Substantia nigra (tissue), 51 donors: ENCODE measurements at places on chromosomes 3 and 15.

GRCh38 chr3:105984837-105985236 is 116.0 kb upstream of the CBLB start:
- DNase-seq = no peak

DNA sequence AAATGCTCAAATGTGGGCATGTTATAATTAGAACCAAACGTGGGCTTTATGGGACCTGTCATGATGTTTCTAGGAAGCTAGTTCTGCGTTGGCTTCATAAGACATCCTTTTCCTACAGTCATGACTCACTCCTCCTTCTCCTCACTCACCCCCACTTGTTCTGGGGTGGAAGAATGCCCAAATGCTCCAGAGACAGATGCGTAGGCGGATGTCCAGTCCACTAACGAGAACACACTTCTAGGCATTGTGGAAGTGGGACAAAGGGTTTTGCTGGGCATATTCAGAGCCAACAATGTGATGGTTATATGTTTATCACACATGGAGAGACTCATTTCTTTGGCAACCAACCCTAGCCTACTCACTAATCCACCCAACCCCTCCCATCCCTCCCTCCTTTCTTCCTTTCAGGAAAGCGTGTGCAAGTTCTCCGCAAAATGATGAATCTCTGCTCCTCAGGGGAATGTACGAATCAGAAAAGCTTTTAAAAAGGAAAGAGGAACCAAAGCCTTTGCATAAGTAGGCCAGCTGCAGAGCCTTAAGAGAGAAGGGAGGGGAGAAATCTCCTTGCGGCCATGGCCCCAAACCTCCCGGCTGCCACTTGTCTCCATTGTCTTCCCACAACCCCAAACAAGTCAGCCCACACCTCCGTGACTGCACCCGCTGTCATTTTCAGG is 123.0 kb upstream of the SPRED1 start:
- peak; percentile 29 for DNase-seq

DNA sequence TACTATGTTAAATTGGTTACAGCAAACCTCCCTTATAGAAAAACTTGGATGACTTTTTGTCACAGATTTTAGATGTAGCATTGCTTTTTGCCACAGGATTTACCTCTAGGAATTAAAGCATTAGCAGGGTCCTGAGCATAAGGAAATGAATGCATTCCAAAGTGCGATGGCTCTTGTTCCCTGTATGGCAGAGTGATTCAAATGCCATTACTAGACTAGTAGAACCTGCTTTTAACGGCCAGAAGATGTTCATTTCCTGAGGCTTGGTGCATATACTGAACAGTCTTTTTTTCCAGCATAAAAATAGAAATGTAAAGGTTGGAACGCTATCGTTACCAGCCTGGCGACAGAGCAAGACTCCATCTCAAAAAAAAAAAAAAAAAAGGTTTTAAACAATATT is 59.4 kb downstream of the WNT5A start:
- DNase-seq = no peak

- no peak for DNase-seq
Observed at GRCh38 chr3:67044295-67044694, 46.2 kb downstream of the KBTBD8 start.

GRCh38 chr15:70526221-70526973 is 237.0 kb downstream of the UACA start:
- no peak for DNase-seq

- DNase-seq = no peak
Observed at GRCh38 chr15:35195649-35196048, 110.6 kb upstream of the NANOGP8 start.

DNA sequence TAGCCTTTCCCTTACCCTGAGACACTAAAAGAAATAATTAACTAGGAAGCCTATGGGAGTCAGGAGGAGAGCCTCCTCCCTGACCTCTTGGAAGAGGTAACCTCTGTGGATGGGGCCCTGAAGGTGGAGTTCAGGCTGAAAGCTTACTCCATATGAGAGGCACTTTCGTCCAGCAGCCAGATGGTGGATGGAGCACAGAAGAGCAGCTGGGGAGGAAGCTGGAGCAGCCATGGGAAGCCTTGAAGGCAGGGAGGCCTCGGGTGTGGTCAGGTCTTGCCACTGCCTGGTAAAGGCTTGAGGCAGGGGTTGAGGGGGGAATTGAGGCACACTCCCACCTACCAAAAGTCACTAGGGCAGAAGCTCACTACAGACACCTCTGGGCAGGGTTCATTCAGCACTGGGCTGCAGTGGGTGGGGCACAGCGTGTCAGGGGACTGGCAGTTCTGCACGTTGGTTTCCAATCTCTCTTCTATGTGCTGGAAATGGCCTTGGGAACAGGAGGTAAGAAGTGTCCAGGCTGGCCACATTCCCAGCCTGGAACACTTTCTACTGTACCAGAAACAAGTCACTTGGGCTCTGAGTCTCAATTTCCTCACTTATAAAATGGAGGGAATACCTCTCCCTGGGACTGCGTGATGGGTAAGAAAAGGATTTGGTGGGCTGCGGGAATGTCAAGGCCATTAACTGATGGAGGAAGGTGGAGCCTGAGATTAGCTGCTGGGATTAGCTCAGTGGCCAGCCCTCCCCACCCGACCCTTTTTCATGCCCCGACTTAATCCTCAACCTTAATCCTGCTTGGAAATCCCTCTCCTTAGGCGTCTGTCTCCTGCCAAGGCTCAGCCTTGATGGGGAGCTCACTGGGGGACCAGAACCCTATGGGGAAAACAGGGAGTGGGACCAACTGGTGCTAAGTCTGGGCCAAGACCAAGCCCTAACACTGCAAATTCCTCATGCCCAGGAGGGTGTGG is 5.4 kb downstream of the PCBP4 start:
- DNase-seq = no peak

DNA sequence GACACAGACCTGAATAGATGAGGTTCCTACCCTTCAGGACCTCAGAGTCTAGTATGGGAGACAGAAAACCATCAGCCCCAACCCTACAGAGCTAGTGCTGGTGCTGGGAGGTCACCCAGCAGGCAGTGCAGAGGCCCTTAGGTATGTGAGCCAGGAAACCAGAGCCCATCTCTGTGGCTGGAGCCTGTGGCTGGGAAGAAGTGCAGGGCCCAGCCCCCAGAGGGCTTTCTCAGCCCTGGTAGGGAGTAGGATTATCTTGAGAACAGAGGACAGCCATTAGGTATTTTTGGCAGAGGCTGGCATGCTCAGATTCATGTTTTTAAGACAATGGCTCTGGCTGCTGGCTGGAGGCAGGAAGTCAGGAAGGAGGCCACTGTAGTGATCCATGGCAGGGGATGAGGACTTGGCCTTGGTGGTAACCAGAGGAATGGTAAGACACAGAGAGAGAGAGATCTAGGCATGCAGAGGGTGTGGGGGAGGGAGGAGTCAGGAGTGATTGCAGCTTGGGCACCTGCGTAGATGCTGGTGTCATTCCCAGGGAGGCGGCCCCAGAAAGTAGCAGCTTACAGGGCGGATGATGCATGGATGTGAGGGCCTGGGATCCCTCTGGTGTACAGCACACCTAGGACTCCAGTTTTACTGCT is 220.9 kb upstream of the EIF1B start:
- no peak for DNase-seq

- no peak for DNase-seq
Observed at GRCh38 chr3:176914764-176915163, 282.5 kb downstream of the TBL1XR1 start.

DNA sequence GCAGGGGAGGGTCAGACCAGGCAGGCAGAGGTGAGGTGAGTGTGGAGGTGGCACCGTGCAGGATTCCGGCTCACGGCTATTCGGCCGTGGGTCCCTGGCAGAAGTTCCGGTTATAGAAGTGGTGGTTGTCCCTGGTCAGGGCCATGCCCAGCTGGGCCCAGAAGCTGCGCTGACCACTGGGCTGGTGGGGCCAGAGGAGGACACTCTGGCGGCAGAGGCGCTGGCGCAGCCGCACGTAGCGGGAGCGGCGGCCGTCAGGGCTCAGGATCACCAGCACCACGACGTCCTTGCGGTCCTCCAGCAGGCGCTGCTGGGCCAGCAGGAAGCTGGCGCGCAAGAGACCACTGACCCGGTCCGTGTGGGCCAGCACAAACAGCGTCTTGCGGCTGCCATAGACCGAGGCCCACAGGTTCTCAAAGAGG is 4.3 kb downstream of the TLR9 start:
- no peak for DNase-seq
